ENCODE measurements at places on chromosomes 12 and 14.

- DNase-seq, result no peak
Observed at GRCh38 chr12:6265038-6265405, 45.5 kb upstream of the PLEKHG6 start.

DNA sequence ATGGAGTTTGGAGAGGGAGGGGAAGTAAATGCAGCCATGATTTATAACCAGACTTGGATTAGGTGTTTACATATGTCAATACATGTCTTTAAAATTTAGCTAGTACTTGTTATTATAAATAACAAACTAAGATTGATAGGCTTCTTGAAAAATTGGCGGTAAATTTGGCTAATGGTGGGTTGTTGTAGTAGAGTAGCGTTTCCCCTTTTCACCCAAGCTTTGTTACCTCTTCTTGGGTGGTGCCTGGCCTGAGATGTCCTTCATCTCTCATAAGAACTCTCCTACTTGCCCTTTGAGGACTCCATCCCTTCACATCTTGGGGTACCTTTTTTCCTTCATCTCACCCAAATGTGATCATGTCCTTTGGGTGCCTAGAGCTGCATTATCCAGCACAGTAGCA, 11.2 kb downstream of the MARK3 start:
- no peak for DNase-seq

DNA sequence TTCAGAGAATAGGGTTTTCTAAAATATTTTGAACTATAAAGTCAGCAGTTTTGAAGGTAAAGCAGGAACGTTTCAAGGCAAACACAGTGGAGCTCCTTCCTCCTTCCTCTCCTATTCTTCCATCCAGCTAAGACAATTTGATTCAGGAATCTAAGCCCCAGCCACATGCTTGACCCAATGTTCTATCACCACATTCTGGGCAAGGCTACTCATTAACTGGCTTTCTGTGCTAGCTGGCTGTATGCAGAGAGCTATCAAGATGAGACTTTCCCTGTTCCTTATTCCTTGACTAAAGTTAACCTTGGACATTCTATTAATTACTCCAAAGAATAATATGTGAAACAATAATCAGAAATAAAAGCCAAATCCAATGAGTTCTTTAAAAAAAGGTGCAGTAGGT, 266.9 kb downstream of the NOVA1 start:
- no peak for DNase-seq

DNA sequence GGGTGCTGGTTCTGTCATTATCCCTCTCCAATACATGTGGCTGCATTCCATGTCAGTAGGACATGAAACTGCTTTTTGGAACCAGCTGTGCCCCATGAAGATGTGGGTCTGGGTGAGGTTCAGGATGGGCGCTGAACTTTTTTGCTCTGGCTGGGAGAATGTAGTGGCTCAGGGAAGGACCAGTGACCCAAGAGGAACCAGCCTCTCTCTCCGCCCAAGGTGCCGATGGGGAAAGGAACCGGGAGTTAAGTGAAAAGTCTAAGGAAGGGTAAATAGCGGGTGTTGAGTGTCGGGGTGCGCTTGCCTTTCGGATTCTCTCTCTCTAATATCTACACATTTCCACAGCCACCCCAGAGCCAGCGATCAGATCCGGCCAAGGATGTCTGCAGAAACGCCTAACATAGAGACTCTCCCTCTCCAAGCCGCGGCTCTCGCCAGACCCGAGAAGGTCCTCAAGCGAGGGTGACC, 7.8 kb downstream of the ARHGEF25 start:
- DNase-seq, result no peak

Measured in hypothalamus (tissue), 51 donors.